ENCODE measurements at places on chromosomes 11 and 22.

- no peak for DNase-seq
Observed at GRCh38 chr11:32849761-32850160, 20.0 kb downstream of the PRRG4 start.

GRCh38 chr11:75147191-75147874, 3.6 kb upstream of the SLCO2B1 start:
- no peak for DNase-seq

- DNase-seq: no peak
Observed at GRCh38 chr22:32338757-32339156, 18.9 kb upstream of the RFPL3 start.

- no peak for DNase-seq
Observed at GRCh38 chr11:15897211-15897960, 459.0 kb downstream of the SOX6 start.

GRCh38 chr11:94518300-94518699, 6.0 kb downstream of the C11orf97 start:
- no peak for DNase-seq

GRCh38 chr22:45154383-45154782, 9.3 kb upstream of the NUP50 start:
- no peak for DNase-seq

DNA sequence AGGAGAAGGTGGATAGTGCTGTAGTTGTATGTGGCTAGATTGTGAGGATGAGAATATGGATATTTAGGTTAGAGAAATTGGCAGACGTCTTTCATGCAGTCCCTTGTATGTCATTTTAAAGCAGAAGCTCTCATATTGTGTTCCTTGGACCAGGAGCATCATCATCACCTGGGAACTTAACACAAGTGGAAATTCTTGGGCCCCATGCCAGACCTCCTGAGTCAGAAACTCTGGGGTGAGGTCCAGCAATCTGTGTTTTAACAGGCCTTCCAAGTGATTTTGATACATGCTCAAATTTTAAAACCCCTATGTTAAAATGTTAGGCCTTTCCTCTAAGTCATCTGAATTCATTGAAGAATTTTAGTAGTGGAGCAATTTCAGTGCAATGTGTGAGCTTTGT, 34.8 kb downstream of the JHY start:
- DNase-seq: no peak

DNA sequence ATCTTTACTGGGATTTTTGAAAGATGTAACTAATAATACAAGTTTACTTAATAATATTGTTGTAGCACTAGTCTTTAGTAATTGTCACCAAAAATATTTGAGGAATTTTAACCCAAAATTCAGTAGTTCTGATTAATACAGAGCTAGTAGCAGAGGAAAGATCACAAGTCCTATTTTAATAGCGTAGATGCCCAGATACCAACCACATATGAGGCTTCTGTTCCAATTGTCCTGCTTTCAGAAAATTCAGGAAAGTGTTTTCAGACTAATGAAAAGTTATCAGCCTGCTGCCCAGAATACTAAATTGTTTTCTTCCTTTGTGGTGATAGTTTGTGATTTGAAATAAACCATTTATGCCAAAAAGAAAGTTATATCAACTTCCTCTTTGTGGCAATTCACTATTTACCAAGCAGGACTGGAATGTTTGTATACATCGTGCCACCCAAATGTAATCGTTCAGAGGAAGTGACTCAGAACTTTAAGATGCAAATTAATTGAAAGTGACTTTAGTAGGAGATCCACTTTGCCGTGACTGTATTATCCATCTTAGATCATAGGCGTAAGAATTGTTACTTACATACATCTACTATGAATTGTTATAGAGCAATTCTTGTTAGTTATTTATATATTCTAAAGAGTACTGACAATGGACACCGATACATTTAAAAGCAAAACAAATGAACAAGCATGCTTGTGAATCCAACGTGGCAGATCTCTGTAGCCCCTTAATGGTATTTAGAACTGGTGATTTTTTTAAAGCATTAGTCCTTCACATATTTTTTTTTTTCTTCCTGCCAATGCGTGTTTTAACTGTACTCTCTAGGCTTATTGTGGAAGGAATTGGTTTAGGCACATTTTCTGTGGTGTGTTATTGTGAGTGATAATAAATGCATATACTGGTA, 231.0 kb downstream of the DDX10 start:
- DNase-seq: no peak

GRCh38 chr22:47100019-47100418, 337.6 kb downstream of the TBC1D22A start:
- no peak for DNase-seq

DNA sequence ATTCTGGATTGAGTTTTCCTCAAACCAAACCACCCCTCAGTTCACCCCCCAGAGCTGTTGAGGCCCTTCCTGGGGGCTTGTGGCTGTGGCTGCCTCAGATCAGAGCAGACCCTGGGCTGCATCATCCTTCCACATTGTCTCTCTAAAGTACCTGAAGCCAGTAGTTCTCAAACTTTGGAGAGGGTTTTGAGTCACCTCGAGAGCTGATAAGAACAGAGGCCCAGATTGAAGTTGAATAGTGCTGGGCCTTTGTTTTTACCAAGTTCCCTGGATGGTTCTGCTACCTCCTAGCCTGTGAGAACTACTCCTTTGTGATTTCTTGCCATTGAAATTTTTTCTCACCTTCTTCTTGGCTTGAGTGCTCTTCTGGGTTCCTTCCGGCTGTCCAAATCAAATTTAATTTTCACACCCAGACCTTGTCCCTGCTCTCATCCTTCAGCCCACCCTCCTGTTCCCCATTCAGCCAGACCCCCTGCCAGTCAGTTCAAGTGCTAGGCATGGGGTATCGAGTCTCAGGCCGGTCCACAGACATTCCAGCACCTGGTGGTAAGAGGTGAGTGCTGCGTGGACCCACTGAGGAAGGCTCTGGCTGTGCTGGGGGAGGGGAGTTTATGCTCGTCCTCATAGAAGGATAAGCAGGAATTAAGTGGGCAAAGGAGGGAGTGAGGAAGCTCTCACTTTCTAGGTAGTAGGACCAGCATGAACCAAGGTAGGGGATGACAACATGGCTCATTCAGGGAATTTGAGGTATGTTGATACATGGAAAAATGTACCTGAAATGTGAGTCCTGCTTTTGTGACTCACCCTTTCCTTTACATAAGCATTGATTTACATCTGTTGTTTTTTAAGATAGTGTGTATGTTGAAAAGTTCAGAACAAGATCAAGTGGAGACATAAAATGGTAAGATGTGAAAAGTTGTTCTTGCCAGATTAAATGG, 116.5 kb downstream of the PTPRJ start:
- DNase-seq: no peak

DNA sequence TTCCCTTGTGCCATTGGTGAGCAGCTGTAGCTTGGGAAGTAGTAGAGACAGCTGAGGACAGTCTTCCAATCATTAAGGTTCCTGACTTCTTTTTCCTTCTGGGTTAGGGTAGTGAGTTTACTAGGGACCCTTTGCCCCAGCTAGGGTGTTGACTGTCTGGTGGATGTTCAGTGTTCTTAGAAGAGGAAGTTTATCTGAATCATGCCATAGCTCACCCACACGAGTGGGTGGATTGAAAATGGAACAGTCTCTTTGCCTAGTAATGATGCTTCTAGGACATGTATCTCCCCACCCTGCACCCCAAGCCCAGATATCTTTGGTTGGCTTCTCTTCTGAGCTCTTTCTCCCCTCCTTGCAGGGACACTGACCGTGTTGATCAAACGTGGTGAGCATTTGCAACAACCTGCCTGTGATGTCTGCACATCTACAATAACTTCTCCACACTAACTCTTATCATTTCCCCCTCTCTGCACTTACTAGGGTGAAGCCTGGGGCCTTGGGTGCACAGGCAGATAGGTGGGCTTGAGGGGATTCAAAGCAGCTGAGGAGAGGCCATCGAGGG, 57.1 kb upstream of the HORMAD2 start:
- no peak for DNase-seq

DNA sequence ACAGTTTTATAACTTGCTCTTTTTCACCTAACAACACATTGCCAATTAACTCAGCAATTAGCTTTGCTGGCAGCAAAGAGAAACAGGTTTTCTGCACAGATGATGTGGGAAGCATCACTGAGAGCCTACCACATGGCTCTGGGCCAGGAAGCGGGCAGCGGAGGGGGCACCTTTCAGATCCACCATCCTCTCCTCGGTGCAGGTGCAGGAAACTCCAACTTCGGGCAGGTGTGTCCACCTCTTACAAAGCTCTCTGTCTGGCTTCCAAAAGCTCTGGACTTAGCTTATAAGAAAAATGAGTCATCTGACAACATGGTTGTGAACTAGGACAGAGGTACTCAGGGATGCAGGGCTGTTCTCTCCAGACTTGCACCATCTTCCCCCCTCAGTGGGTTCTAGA, 77.0 kb downstream of the RPS6KA4 start:
- DNase-seq: no peak

GRCh38 chr11:74171630-74171968, 510 bp downstream of the PPME1 start:
- DNase-seq: no peak

DNA sequence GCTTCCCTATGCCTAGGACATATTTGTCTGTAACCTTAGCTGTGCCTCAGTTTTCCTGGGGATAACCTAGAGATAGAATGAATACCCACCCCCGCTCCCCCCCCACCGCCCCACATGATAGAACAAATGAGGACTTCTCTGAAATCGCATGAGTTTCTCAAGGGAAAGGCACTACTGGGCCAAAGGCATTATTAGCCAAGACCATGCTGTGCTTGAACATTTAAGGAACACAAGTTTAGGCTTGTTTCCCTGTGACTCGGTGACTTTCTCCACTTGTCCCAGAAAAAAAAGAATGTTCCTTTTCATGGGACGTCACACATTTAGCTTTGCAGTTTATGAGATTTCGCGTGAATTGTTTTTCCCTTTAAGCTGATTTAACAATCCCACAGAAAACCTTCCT, 51.4 kb upstream of the CRTAM start:
- no peak for DNase-seq

DNA sequence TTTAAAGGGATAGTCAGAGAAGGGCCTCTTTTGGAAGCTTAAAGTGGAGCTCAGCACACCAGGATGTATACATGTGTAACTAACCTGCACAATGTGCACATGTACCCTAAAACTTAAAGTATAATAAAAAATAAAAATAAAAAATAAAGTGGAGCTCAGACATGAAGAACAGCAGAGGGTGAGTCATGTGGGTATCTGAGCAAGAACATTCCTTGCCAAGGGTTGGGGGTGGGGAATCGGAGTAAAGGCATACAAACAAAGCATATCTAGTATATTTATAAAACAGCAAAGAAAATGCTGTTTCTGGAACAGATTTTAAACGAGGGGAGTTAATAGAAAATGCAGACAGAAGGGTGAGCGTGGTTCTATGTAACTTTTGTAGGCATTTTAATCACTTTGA, 562.6 kb upstream of the ANO3 start:
- no peak for DNase-seq

GRCh38 chr11:59767225-59767611, 12.0 kb downstream of the STX3 start:
- DNase-seq: no peak

DNA sequence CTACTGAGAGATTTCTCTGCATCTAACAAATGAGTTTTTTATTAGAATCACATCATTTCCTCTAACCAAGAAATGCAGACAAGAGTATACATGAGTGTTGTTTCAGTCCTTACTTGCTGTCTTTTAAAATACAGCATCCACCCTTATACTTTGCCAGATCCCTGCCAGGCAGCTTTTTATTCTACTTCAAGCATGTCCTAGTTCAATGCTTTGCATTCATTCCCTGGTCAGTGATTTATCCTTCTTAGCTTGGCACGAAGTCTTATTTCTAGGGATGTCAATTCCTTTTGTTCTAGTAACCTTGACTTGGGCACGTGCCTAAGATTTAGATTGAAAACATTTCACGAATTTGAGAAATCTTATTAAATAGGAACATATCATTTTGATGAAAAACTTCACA, 307.2 kb upstream of the MPPED2 start:
- DNase-seq: no peak

DNA sequence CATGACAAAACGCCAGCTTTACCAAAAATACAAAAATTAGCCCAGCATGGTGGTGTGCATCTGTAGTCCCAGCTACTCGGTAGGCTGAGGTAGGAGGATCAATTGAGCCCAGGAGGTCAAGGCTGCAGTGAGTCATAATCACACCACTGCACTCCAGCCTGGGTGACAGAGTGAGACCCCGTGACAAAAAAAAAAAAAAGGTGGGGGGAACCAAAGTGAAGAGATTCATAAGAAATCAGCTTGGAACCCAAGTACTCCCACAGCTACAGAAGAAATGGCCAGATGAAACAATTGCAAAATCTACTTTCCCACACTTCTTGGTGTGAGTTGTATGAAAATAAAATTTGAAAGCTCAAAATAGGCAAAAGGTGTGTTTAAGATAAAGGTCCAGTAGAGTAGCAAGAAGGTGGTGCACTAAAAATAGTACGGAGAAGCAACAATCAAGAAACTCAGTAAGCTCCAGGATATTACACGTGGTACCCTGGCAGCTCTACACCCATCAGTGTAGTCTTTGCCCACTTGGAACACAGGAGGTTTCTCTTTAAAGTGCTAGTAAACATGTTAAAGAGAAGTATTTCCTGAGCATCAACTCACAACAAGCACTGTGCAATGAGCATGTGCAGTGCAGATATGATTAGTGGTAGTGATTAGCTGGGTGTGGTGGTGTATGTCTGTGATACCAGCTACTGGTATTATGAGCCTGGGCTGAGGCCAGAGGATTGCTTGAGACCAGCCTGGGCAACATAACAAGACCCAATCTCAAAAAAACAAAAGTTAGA, 5.3 kb downstream of the HARBI1 start:
- no peak for DNase-seq

DNA sequence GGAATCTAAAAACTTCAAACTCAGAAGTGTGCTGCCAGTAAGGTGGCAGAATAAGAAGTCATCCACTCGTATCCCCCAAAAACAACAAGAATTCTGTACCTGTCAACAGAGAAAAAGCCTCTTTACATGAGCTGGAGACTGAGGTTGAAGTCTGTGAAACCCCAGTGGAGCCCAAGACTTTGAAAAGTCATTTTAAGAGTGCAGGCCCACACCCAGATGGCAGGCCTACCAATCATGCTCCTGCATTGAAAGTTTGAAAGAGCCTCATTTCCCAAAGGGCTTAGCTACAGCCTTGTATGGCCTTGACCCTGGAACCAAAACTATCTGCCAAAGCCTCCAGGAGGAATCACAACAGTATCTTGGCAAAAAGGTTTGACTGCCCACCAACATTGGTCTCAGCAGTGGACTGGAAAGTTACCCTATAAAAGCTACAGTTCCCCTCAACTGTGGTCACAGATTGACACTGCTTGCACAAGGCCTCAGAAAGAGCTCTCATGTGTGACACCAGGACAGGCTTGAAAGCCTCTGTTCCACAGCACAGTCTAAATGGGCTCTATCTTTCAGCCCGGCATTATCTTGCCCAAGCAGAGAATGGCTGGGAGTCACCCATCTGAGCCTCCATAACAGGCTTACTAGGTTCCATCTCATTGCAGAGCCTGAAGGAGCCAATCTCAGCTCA, 47.7 kb downstream of the SLC22A9 start:
- no peak for DNase-seq

DNA sequence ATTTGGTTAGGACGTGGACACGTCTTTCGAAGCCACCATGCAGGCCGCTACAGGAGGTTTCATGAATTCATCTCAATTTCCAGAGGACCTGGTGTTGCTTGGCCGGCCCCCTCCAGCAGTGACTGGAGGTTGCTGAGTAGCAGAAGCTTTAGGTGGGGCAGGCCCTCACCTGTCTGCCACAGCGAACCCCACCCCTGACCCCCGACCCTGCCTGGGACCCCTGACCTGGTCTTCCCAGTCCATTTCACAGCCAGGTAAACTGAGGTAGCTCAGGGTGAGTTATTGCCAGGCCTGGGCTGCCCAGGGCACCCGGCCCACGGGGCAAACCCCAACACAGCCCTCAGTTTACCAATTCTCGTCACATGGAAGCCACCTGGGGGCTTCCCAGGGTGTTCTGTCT, 39.1 kb upstream of the SMIM38 start:
- no peak for DNase-seq

GRCh38 chr11:35323076-35323868, 96.1 kb downstream of the SLC1A2 start:
- no peak for DNase-seq
